ENCODE measurements at places on chromosomes 12 and 14. TPM values are rescaled to one million over a fixed set of nuclear protein-coding genes. Genes with fewer than 3 reads are reported as not detected.
A peak's percentile ranks its signal among the peaks of the same experiment; 100 is the strongest.

The RNASE7 gene
- total RNA-seq, result not detected

DNA sequence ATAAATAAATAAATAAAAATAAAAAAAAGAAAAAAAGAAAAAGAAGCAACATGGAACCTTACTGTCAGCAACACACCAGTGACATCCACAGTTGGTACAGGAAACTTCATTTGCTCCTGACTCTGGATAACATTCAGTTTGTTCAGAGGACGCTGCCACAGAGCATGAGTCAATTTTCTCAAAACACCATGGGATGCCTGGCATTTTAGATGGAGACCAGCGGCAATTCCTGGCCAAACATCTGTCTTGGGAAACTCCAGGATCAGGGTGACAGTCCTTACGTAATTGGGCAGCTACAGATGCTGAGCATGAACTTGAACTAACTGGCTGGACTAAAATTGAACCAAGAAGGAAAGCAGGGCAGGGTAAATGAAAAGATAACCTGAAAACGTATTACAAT, 166.2 kb upstream of the CPNE8 start:
- DNase-seq, result no peak

- no peak for DNase-seq
Observed at GRCh38 chr14:67917006-67917405, 97.4 kb downstream of the RAD51B start.

- DNase-seq, result no peak
Observed at GRCh38 chr12:88960213-88960878, 380.1 kb upstream of the KITLG start.

- no peak for DNase-seq
Observed at GRCh38 chr12:7499636-7500035, 3.9 kb downstream of the CD163 start.

- DNase-seq, result no peak
Observed at GRCh38 chr12:108295641-108296040, 43.5 kb downstream of the CMKLR1 start.

DNA sequence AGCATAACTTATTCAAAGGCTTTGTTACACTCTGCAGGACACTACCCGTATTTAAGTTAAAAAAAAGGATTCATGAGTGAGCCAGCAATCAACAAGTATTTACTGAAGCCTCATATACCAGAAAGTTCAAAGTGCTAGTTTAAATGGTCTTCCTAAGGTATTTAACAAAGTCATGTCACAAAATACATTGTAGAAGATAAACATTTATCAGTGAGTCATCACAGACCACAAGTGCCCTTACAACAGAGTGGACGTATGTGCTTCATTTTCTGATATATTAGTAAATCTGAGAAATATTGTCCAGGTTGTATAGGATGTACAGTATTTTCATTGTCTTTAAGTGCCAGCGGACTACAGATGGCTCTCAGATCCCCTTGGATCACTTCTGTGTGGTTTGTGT, 24.2 kb downstream of the FLRT2 start:
- DNase-seq, result no peak

The HPD gene
- total RNA-seq, result not detected

GRCh38 chr14:28361486-28361885, 405.1 kb upstream of the FOXG1 start:
- no peak for DNase-seq

The TTC9 gene
- total RNA-seq, result 22.9 TPM

DNA sequence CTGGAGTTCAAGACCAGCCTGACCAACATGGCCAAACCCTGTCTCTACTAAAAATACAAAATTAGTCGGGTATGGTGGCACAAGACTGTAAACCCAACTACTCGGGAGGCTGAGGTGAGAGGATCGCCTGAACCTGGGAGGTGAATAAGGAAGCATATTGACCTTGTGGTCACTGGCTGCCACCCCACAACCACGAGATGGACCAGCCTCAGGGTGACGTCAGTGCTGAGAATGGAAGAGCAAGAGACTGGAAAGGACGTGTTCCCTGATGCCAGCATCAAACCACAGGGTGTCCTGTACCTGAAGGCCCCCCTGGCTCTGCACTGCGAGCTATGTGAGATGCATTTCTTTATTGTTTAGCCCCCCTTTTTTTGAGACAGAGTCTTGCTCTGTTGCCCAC, 45.9 kb upstream of the BDKRB2 start:
- DNase-seq, result no peak

- DNase-seq, result no peak
Observed at GRCh38 chr12:2273288-2273687, 220.5 kb downstream of the CACNA1C start.

GRCh38 chr12:14262771-14263511, 102.5 kb upstream of the ATF7IP start:
- no peak for DNase-seq

- no peak for DNase-seq
Observed at GRCh38 chr14:70047598-70048312, 141.0 kb downstream of the SLC8A3 start.

The C12orf54 gene
- total RNA-seq, result not detected

The CCDC177 gene
- total RNA-seq, result 6.9 TPM

GRCh38 chr12:109729371-109729781, 15.8 kb downstream of the FAM222A start:
- no peak for DNase-seq

DNA sequence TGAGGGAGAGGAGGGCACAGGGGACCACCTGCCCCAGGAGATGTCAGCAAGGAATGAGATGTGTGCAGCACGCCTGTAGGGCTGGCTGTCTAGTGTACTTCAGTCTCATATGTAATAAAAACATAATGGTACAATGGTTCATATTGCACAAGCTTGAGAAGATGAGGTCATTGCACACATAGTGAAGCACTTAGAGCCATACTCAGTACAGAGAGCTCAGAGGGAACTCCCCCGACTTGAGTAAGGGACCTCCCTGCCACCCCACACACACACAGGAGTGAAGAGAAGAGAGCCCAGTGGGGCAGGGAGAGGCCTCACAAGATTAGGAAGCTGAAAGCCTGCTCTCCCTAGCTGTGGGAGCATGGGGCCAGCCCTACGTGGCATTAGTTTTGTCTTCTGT, 61.5 kb downstream of the SLC6A12 start:
- no peak for DNase-seq

- no peak for DNase-seq
Observed at GRCh38 chr14:30242744-30243143, 315.1 kb upstream of the PRKD1 start.

- DNase-seq, result no peak
Observed at GRCh38 chr14:23020143-23021128, 10.5 kb upstream of the C14orf93 start.

DNA sequence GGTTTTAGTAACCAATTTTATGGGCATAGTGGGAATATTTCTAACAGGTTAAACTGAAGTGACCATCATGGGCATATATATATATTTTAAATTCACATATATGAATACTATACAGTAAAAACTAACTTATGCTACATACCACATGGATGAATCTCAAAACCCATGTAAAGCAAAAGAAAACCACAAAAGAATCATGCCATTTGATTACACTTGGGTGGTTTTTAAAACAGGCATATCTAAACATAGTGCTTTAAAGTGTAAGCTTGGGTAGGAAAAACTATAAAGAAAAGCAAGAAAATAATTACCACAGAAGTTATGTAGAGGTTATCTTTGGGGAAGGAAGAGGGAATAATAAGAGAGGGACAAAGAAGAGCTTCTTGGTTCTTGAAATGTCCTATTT, 326.1 kb downstream of the NAV3 start:
- DNase-seq, result no peak

The IL23A gene
- total RNA-seq, result not detected

- DNase-seq, result peak; percentile 44
Observed at GRCh38 chr14:85528080-85528896, 1.7 kb upstream of the FLRT2 start.

DNA sequence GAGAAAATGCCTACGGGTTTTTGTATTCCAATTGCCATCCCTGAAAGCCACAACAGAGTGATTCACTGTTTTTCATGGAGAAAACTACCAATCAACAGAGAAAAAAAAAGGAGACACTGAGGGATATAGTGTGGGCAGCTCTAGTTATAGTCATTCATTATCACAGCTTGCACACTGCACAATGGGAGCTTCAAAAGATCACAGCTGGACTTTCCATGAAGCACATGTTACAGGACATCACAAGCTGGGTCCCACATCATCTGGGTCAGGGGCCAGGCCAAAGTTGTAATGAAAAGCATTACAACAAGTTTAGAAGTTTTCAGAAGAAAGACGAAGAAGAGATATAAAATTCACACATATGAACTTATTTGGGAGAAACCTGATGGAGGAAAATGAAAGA, 41.5 kb downstream of the RERG start:
- DNase-seq, result no peak

DNA sequence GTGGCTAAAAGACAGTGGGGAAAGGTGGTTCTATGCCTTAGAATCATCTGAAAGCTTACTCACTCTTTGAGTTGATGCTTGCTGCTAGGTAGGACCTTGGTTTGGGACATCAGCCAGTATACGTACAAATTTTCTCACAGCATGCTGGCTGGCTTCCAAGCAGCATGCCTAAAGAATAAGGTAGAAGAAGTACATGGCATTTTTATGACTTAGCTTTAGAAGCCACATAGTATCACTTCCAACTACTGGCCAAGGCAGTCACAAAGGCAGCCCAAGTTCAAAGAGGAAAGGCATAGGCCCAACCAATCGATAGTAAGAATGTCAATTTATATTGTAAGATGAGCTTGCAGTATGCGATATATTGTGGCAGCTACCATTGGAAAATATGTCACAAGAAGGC, 284.2 kb upstream of the CAND1 start:
- DNase-seq, result no peak

The SLCO1B1 gene
- total RNA-seq, result 0.16 TPM

DNA sequence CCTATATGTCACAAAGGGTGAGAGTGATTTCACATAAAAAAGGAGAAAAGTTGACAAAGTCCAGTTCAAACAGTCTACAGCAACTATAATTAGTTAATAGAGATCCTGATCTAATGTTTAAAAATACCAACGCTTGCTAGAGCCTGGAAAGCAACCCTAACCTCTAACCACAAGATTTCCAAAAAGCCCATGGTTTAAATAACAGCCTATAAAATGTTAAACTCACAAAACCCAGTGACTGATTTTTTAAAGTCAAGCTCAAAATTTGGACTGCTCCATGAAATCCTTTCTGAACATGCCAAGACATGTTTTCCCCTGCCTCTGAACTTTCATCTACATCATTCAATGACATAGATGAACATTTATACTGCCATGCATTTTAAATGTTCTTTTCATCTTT, 81.6 kb downstream of the PLEKHG7 start:
- DNase-seq, result no peak

GRCh38 chr12:49567302-49567610, 686 bp downstream of the MCRS1 start:
- no peak for DNase-seq

- no peak for DNase-seq
Observed at GRCh38 chr14:91750634-91751198, 18.8 kb upstream of the CATSPERB start.

The FSCB gene
- not detected for total RNA-seq

GRCh38 chr14:54816450-54816849, 86.2 kb downstream of the GCH1 start:
- DNase-seq, result no peak

DNA sequence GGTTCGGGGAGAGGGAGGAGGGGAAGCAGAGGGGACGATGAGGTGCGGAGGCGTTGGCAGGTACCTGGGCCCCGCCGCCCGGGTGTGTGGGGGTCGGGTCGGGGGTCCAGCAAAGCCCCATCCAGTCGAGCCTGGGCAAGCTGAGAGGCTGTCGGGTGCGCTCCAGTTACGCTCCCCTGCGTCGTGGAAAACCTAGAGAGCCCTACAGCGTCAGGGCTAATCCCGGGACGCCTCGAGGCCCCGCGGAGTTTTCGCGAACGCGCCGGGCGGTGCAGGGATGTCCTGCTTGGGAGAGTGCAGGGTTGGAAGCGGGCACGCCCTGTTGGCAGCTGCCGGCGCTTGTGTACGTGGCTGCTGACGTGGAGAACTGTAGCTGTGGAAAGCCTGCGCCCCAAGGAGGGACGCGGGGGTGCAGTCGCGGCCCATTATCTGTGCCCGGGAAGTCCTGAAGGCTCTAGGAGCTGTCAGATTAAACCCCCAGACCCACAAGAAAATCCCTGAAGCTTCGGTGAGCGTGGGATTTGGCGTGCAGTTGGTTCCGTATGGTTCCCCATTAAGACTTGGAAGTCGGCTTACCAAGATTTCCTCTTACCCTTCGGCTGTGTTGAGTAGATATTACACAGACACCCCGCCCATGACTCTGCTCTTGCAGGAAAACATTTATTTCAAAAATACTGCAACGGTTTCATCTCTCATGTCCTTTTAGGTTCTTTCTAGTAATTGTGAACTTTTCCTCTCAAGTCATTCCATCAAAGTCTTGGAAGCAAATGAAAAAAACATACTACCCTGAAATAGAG, 11.3 kb upstream of the SLC38A2 start:
- peak; percentile 83 for DNase-seq

The STRN3 gene
- total RNA-seq, result 138 TPM

- DNase-seq, result no peak
Observed at GRCh38 chr12:74538491-74539258, 1.0 kb downstream of the ATXN7L3B start.

The DCD gene
- not detected for total RNA-seq

The RNU4-1 gene
- total RNA-seq, result under 0.01 TPM

The GPR68 gene
- total RNA-seq, result 5.9 TPM

The CD163L1 gene
- total RNA-seq, result 1.7 TPM

- DNase-seq, result no peak
Observed at GRCh38 chr14:52873694-52874093, 77.2 kb downstream of the FERMT2 start.

DNA sequence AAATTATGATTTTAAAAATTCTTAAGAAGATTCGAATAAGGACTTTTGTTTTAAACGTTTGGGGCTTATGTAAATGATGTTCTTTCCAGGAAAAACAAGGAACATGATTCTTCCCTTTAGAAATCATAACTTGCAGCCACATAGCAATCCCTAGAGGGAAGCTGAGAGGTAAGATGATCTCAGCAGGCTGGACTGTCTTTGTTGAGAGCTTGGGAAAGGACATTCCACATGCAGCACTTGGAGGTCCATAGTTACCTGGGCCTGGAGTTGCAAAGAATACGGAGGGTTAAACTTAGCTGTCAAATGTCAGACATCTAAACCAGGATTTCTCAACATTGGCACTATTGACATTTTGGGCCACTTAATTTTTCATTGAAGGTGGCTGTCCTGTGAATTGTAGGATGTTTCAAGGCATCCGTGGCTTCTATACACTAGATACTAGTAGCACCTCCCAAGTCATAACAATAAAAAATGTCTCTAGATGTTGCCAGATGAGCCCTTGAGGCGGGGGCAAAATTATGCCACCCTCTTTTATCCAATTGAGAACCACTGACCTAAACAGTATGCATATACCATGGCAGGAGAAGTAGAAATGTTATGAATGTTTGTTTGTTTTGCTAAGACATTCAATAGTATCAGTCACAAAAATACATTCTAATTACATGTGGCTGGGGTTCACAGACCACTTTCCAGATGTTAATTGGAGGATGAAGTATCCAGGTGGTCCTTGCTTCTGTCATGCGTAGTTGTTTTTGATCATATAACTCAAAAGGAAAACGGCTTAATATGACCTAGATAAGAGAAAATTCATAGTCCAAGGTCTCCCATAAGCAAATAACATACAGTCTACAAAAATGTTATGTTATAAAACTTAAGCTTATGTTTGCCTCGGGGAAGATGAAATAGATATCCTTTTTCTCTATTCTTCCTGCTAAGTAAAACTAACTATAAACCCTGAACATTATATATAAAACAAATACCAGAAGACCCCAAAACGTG, 30.5 kb downstream of the TTC6 start:
- no peak for DNase-seq

The GNB3 gene
- total RNA-seq, result 0.94 TPM
